Stimulated activated CD4-positive, alpha-beta T cell treated with anti-CD3 and anti-CD28 coated beads, Interleukin-12 subunit alpha, Interleukin-12 subunit beta, amount 100 ng/mL, for 48 hours (primary cell): ENCODE measurements at places on chromosomes 2 and 18.

DNA sequence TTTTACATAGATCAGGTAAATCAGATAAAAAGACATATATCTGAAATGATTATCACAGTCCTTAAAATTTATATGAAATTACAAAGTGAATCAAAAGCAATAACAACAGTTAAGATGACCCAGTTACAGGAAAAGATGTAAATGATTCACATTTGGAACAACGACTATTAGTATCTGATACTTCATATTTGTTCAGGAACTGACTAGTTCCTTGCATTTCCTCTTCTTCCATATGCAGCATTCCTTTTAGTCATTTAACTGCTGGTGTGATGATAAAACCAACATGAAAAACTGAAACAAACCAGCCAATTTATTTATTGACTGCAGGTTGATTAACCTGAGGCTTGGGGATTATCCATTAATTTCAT is 75.2 kb downstream of the RBMS1 start:
- DNase-seq, result no peak

DNA sequence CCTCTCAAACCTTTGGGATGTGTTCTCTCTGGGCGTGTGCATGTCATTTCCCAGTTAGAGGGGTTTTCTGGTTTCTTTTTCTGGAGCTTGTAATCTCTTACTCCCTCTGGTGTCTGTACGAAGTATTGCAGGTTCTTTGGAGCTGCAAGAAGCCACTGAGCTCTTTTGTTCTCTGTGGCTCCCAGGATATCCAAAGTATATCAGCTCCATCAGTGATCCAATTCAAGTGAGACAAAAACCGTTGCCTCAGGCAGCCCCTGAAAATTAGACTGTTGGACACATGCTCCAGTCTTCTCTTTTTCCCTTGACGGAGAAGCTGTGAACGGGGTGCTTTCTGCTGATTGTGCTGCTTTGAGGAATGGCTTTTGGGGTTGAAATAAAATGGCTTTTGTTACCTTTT is 59.0 kb upstream of the LDLRAD4 start:
- no peak for DNase-seq

- no peak for DNase-seq
Measured at GRCh38 chr2:205198140-205198525, 484.2 kb upstream of the NRP2 start.

DNA sequence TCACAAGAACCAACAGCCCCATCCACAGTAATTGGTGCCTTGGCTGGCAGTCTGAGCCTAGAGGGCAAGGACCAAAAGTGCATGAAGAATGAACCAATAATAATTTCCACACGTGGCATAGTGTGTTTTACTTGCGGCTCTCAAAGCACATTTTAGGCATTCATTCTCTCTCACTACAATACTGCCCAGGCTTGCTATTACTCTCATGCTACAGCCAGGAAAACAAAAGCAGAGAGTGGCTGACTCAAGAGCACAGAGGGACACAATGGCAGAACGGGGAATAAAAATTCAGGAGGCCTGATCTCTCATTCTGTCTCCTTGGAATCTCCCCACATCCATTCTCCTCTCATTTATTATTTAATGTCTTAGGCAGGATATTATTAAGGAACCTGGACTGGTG is 57.0 kb upstream of the NOL4 start:
- no peak for DNase-seq

- no peak for DNase-seq
Measured at GRCh38 chr2:120858361-120859106, 122.9 kb downstream of the GLI2 start.

- no peak for DNase-seq
Measured at GRCh38 chr2:65204461-65205210, 23.0 kb upstream of the ACTR2 start.

- no peak for DNase-seq
Measured at GRCh38 chr18:48340560-48340959, 68.6 kb downstream of the ZBTB7C start.

DNA sequence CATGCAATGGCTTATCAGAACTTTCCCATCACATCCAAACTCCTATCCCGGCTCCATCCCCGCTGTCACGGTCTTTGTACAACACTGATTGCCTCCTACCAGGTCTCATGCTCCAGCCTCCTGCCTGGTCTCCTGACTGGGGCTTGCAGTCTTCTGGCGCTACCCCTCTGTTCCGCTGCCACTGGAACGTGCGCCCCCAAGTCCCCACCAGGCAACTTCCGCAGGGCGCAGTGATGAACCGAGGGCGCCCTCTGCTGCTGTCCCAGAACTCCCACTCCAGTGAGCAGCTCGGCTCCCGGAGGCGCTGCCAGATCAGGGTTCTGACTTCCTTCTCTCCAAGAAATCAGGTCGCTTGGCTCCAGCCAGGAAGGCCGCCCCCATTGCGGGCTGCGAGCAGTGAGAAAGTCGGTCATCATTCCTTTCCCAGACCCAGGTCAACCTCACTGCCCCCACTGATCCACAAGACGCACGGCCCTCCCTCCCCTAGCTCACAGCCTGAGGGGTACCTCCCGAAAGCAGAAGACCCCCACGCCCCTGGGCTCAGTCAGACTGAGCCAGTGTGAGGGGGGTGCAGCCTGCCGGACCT is 43.9 kb upstream of the RAB11FIP5 start:
- DNase-seq, result no peak

DNA sequence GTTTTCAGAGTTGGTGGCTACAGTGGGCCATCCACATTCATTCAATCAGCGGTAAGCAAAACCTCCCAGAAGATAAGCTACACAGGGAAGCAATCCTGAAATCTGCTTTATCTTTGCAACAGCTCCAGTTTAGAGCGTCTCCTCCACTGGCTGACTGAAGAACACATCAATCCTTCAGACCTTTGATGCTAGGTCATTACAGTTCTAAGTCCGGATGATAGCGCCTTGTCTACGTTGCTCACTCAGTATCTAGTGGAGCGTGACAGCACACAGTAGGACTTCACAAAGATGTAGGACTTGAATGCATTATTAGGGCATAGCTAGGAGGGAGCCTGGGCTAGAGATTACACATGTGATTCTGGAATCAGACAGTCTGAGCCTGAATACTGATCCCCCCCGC is 5.0 kb downstream of the COLEC12 start:
- DNase-seq, result no peak

DNA sequence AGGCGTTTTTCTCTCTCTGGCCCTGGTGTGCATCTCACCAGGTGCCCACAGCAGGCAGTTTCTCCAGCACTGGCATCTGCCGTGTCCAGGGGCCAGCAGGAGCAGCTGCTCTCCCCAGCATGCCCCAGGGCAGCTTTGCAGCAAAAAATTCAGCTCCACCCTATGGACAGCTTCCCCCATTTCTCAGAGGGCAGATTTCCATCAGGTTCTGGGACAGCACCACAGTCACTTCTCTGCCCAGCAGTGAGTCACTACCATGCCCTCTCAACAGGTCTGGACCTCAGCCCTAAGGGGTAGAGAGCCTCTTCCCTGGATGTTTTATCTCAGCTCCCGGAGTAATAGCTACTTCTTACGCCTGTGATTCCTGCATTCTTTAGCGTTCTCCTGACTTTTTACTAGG is 170.2 kb upstream of the RAB12 start:
- no peak for DNase-seq

DNA sequence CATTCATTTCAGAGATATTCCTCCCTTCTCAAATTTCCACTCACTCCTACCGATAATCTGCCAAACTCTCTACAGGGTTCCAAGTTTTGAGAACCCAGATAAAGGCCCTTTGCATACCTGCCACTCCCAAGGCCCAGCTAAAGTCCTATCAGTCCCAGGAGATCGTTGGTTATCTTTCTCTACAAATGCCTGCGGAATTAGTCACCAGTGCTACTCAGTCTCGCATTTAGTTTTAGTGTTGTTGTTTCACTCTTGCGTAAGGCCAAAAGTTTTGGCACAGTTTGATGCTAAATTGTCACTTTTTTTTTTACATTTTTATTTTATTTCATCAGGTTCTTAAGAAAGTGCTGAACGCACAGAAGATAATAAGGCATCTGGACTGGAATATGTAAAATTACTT is 29.2 kb upstream of the SETBP1 start:
- DNase-seq, result no peak

GRCh38 chr2:64825831-64826491 is 163.2 kb upstream of the SLC1A4 start:
- no peak for DNase-seq

GRCh38 chr2:214514704-214515103 is 103.8 kb downstream of the VWC2L start:
- no peak for DNase-seq

- no peak for DNase-seq
Measured at GRCh38 chr2:214992911-214993310, 145.5 kb downstream of the ABCA12 start.

GRCh38 chr2:55033076-55033742 is 17.0 kb downstream of the RTN4 start:
- DNase-seq, result no peak

DNA sequence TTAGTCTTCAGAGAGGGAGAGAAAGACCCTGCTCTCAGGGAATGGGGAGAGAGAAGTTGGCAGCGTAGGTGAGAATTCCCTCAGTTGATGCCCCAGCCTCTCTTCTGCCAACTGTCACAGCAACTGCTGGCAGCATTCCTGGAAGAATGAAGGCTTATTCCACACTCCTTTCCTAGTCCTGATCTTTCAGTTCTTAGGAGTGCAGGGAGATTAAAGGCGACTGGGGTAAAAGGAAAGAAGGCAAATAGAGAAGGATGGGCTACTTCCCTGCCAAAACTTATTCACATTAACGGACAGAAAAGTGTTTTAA is 65.9 kb upstream of the ACAA2 start:
- no peak for DNase-seq

DNA sequence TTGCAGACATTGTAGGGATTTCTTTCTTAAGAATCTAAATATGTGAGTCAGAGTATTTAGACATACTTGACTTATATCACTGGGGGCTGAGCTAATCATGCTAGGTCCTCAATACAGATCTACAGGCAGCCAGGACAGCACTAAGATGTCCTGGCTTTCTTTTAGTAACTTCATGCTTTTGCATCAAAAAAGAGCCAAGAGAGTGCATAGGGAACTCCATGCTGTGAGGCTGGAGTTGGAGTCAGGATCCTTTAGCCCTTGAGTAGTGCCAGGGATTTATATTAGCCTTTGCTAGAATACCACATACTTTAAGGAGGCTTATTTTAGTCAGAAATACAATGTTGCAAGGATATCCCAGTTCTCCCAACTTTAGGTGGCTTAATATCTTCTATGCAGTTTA is 289.7 kb downstream of the CCDC85A start:
- DNase-seq, result no peak

GRCh38 chr2:48346124-48346536 is 183.8 kb upstream of the STON1 start:
- DNase-seq, result no peak

DNA sequence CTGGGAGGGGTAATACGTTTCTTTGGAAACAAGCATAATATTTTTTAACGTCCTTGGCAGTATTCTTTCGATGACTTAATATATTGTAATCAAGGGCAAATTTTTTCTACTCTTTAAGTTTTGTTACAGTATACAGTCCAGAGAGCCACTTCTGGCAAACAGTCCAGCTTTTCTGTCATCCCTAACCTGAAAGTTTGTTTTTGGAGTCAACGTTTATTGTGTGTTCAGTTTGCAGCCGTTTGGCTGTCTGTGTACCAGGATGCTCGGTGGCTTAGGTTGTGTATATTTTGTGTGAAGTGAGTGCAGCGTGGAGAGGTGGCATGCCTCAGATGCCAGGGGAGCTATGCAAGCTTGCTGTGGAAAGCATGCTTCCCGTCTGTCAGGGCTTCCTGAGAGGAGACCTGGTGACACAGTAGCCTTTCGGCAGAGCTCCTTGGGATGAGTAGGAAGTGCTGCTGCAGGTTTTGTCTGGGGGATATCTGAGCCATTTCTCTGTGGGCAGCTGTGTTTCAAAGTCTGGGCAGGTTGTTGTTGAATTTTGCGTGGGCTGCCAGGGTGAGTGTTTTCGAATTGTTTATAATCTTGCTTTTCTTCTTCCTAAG is 14.7 kb downstream of the MAP3K20 start:
- DNase-seq, result no peak

DNA sequence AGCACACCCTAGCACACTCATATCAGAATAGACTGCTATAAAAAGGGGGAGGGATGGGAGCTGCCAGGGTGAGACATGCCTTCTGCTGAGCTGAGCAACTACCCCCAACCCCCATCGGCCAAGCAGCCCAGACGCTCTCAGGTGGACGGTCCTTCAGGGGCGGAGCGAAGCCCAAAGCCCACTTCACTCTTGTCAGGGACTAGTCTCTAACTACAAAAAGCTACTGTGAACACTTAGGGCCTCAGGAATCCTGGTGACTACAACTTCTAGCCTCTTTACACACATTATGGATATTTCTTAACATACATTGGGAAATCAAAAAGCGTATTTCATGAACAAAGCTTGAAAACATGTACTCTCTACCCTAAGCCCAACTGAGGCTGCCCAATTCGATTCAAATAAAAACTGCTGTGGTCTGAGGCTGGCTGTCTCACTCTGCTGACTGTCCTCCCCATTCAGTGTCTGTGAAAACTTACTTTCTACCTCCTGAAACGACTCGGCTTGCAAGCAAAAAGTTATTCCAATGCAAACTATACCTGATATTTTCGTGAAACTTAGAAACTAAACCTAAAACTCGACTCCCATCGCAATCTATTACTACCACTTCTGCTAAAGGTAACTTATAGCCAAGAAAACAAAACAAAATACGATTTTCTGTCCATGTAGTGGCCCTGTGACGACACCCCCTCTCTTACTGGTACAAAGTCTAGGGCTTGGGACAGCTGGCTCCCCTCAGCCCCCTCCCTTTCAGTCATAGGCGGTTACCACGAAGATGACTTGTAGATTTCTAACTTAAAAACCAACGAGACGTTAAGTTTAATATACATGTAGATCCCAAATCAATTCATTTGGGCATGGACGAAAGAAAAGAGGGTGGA is 1.2 kb downstream of the SERTAD2 start:
- no peak for DNase-seq

DNA sequence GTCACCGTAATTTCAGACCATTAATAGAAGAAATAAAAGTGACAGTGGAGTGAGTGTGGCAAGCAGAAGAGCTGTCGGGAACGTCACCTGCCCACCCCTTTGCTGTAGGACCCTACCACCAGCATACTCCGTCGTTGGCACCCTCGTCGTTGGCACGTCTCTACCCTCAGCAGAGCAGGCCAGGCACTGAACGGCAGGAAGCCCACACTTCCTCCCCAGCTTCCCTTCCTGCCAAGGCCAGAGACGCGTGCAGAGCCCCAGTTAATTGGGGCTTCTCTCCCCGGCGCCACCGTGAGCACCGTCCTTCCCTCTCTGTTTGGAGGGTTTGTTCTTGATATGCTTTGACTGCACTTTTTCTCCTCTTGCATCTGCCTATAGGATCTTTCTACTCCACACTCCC is 27.0 kb upstream of the NFATC1 start:
- no peak for DNase-seq

DNA sequence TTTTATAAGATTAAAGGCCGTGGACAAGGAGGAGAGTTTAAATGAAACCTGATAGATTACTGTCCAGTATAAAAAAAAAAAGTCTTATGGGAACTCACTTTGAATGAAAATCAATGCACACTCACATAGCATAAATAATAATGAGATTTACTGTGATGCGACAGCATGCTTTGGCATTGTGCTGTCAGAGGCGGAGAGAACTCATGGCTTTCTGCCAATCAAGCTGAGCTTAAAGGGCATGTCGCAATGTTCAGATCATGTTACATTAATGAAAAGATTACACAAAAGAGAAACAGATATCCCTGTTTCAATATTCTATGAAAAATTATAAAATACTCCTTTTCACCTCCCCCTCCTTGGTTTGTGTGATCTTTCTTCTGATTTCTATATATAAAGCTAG is 310.8 kb downstream of the ERBB4 start:
- no peak for DNase-seq

GRCh38 chr2:64212801-64213321 is 68.6 kb upstream of the PELI1 start:
- peak; percentile 25 for DNase-seq

GRCh38 chr18:23743733-23744333 is 54.6 kb downstream of the LAMA3 start:
- no peak for DNase-seq

- no peak for DNase-seq
Measured at GRCh38 chr2:47205576-47206141, 50.6 kb upstream of the STPG4 start.
